ENCODE measurements at places on chromosomes 2 and 18.
A peak's percentile ranks its signal among the peaks of the same experiment; 100 is the strongest.

DNA sequence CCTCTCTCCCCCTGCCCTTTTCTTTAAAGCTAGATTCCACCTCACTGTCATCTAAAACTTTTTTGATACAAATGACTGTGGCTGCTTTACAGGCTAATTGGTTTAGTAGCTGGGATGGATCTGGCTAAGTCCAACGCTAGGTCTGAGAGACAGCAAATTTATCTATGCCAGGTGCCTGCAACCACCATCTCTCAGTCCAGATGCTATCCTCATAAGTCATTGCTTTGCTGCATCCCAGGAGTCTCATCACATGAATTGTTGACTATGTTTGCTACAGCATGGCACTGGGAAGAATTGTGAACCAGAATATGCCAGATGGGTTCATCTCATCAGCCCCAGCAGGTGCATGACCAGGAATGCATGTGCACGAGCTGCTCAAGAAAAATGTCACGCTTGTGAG is 100.0 kb upstream of the PID1 start:
- DNase-seq = no peak

- no peak for DNase-seq
These were observed at the start of gene VWA3B for GRCh38 chr2:98086491-98087446. TSS of gene VWA3B (plus strand) at chr2:98087167. CDS start at chr2:98093093, 5,926 bp downstream.

DNA sequence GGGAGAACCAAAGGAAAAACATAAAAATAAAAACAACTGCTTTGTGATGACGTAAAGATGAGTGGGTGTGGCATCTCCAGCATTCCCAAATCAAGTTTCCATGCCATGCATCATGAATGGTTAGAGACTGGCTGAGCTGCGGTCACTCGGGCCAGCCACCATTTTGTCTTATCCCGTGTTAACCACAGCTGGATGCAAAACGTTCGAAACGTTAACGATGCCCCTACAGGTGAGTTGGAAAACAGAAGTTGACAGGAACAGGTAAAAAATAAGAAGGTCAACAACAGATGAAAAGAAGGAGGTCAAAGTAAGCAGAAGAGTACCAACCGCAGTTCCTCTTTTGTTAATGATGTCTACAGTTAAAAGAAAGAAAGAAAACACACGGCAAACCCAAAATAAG is 411.1 kb downstream of the NRXN1 start:
- DNase-seq = no peak

DNA sequence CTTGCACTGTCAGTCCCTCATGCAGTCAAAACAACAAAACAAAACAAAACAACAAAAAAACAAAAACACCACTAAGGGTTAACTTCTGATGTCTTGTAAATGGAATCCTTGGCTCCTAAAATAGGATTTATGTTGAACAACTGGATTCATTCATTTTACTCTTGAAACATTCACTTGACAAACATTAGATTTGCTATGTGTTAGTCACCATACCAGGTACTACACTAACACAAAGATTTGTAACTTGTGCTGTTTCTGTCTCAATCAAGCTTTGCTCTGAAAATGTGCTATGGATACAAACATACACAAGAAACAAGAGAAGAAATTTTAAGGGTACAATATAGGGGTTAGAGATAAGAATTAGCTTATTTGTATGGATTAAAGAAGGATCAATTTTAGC is 812.8 kb downstream of the LRP1B start:
- no peak for DNase-seq

DNA sequence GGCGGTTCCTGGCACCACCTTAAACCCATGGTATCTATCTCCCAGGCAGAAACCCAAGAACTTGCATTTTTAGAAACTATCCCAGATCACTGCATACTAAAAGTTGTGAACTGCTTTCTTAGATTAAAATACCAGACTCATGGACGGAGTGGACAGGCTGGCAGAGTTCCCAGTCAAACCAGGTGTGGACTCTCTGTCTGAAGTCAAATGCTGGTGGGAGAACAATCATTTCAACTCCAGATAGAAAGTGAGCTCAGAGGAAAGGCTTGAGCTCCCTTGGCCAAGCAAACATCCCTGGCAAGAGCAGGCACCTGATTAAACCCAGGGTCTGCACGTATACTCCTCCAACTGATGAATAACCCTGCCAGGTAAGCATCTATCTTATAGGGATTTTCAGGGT is 19.5 kb downstream of the NXPH2 start:
- no peak for DNase-seq

DNA sequence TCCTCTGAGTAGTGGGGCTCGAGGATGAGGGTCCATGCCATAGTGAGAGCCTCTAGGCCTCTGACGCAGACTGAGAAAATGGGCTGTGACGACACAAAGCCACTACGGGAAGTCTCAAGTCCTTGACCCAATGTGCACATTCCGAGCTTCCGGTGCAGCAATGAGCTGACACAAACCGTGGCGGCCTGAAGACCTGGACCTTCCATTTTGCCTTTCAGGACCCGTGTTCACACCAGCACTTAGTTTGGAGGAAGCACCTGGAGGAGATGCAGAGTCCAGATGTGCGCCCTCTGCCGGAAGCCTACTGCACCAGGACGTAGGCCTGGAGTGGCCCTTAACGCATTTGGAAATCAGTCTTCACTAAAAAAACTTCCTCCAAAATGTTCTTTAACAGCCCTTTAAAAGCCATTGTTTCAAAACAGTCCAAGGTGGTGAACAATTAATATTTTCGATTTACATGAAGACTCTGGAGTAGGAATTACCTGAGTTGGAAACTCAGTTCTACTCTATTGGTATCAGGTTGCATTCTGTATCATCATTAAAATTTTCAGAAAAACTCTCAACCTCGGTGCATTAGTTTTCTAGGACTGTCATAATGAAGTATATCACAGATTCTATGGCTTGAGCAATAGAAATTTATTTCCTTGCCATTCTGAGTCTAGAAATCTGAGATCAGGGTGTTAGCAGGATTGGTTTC is 33.9 kb downstream of the BMP10 start:
- DNase-seq = peak; percentile 50

DNA sequence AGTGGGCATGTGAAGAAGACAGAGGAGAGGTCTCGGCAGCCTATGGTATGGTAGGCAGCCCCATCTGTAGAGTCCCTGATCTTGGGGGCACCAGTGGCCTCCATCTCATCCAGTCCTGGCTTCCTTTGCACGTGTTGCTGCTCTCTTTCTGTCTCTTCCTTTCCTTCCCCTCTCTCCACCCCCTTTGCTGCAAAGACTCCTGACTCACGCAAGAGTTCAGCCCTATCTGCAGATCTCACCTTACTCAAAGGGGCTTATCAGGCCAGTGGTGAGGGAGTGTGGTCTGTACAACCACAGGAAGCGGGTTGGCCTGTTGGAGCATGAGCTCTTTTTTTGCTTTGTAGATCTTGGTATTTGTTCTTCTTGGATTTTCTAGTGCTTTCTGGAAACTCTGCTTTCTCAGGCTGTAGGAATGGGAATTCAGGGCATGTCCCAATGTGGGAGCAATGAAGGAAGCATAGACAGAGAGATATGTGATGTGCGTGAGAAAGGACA is 14.6 kb upstream of the NT5DC4 start:
- no peak for DNase-seq

DNA sequence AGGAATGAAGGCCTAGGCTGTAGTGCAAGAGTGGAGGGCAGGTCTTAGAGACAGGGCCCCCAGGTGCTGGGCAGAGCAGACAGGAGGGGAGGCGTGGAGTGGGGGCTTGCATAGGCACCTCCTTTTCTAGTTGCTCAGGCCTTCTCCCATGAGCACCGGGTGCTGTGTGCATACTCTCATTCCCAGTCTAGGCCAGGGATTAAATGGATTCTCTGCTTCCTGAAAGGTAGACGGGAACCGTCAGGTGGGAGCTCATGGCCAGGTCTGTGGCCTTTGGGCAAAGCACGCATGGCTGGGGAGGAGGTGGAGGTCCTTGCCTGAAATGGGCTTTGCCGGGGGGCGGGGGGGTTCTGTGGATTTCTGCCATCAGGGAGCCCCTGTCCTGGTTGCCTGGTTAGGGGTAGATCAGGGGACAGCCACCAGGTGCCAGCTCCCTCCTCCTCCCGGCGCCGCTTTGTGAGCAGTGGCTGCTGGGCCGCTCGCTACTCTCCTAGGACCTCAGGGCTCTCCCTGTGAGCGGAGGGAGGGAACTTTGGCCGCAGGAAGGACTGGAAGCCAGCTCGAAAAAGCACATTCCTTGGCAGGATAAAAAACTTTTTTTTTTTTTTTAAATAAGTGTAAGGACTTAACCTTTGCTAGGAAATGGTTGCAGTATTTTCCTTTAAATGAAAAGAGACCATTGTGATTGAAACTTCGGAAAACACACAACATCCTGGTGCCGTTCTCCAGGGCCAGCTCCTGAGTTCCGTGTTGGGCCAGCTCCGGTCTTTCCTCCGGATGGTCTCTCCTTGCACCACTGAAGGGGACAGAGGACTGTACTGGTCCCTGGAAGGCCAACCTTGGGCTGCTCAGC is 82.8 kb upstream of the HAAO start:
- no peak for DNase-seq

- DNase-seq = no peak
These were observed 5.6 kb downstream of the CROCC2 start for GRCh38 chr2:240911641-240912265.

DNA sequence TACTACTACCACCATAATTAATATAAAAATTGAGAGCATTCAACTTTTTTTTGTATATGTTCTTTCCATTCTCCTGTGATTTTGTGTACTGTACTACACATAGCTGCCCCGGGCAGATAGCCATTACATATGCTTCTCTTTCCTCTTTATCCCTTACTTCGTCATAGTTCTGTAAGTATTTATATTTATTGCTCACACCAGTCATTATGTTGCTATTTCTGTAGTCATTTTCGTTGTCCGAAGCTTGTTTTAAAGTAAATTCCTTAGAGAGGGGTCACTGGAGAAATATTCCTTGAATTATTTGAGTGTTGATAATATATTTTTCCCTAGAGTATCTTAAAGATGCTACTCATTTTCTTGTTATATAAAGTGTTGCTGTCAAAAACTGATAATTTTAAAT is 144.0 kb downstream of the CLIP4 start:
- no peak for DNase-seq

- no peak for DNase-seq
These were observed 169.1 kb upstream of the KLF7 start for GRCh38 chr2:207334624-207335371.

- no peak for DNase-seq
These were observed 143.3 kb upstream of the ZEB2 start for GRCh38 chr2:144663207-144663606.

GRCh38 chr18:46098616-46098933 is 479 bp upstream of the ATP5F1A start:
- DNase-seq = no peak

GRCh38 chr2:98445177-98445682 is 572 bp downstream of the INPP4A start:
- no peak for DNase-seq

GRCh38 chr2:179860255-179861026 is 971 bp downstream of the ZNF385B start:
- no peak for DNase-seq

Measured in activated T-helper 1 cell treated with Interleukin-2 at 50 U/mL for 16 hours (primary cell).